ENCODE measurements at places on chromosomes 6 and 20.

GRCh38 chr6:33854572-33855030, 50.8 kb upstream of the MLN start:
- no peak for DNase-seq

DNA sequence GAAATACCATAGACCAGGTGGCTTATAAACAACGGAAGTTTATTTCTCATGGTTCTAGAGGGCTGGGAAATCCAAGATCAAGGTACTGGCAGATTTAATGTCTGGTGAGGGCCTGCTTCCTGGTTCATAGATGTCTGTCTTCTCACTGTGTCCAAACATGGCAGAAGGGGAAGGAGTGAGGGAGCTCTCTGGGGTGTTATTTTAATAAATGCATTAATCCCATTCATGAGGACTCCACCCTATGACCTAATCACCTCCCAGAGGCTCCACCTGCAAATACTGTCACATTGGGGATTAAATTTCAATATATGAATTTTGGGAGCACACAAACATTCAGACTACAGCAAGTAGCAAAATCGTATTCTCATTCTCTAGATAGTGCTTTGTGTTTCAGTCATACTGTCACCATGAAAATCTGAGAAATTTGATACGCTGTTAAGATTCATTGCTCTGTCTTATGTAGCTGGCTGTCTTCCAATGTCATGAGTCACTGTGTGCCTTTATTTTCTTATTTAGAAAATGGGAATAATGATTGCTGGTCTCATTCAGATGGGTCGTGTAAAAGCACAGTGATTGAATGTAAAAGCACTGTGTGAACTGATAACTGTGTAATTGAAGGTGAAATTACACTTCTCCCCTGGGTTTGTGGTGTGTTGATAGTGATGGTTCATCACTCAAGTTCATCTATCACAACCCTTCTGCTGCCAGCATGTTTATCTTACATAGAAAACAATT, 8.9 kb upstream of the ERVFRD-1 start:
- DNase-seq, result no peak

GRCh38 chr6:142015011-142015410, 117.7 kb upstream of the GJE1 start:
- no peak for DNase-seq

DNA sequence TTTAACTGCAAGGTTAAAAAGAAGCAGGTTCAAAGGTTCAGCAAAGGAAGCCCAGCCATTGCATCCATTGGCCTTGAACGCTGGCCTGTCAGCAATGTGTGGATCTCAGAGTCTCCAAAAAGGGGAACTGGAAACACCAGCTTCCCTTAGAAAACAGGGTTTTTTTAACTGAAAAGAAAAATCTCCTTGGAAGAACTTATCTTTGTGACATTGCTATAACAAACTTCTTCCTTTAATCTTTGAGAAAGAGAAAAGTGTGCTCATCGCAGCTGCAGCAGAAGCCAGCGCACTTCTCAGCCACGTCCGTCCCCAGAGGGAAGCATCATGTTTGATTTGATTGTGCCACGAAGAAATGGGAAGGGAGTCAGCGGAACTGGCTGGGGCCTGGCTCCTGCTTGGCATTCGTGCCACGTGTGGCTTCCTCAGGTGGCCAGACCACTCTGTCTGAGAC, 215.0 kb downstream of the SYNDIG1 start:
- no peak for DNase-seq

DNA sequence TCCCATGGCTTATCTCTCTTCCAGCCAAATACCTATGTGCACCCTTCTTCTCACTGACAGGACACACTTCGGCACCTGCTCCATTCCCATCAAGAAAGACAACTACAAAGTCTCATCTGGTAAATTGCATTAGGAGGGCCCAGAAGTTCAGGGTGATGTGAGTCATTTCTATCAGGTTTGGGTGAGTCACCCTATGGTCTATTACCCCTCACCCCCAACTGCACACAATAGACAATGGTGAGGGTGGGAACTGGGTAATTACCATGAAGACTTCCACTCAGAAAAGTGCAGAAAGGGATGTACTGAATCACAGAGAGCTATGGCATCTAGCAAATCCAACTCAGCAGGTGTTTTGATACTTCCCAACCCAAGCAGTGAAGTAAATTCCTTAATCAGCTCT, 54.8 kb downstream of the OPN5 start:
- no peak for DNase-seq

- no peak for DNase-seq
These were observed 69.6 kb downstream of the DNAH8 start for GRCh38 chr6:38784506-38785235.

DNA sequence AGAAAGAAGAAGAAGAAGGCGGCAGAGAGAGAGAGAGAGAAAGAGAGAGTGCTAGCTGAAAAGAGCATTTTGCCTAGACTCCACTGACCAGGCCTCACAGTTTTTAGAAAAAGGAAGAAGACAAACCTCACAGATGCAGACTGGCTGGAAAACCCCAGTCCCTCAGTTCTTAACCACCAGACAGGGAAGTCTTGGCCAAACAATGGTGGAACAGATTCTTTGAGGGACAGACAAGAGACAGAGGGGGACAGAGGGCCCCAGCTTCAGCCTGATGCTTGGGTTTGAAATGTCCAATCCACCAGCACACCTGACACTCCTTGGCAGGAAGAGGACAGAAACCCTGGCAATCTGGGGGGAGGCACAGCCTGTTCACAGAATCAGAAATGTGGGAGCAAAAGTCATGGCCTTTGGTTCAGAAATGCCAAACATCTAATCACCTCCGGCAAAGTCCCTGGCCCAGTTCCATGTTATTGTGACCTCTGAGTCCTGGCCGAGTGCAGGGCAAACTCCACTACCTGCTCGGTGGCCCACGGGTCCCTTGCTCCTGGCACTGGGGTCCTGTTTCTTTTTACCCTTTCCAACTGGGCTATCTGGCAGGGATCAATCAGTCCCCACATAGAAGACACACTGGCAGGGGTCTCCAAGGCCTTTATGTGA, 235.2 kb downstream of the LY86 start:
- no peak for DNase-seq

DNA sequence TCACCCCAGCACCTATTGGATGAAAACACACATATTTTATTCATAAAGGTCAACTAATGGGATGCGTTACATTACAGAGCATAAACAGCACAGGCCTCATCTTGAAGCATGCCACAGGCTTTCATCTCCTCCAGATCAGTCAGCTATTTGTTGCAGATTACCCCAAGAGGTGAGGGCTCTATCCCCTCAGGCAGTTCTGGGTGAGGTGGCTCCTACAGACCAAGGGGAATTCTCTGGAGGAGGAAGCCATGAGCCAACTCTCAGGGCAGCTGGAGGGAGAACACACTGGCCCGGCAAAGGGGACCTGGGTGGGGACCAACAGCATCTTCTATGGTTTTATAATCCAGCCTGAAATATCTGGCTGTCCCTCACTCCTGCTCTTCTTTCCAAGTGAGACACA, 126.4 kb upstream of the BTBD3 start:
- no peak for DNase-seq

DNA sequence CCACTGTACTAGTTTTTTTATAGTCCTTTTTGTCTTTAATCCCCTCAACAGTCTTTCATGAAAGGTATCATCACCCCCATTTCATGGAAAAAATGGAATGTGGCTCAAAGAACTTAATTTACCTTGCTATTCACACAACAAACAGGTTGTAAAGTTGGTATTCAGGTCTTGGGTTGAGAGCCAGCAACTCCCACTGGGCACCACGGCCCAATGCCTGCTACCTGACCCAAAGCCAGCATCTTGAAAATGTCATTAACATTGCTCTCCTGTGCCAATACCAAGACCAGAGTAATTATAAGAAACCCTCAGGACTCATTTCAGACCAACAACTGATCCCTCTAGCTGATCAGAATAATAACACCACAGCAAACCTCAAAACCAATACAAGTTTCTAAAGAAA, 75.7 kb downstream of the METTL24 start:
- DNase-seq, result no peak

GRCh38 chr6:36977470-36977941, 8.5 kb downstream of the MTCH1 start:
- no peak for DNase-seq

- no peak for DNase-seq
These were observed 94.1 kb downstream of the TMEM242 start for GRCh38 chr6:157229132-157229618.

Measured in activated CD4-positive, alpha-beta T cell treated with anti-CD3 and anti-CD28 coated beads, Interleukin-2, amount 50 U/mL, for 48 hours (primary cell).